Left cardiac atrium (tissue), 4 donors: ENCODE measurements at places on chromosomes 12 and 14. TPM values are rescaled to one million over a fixed set of nuclear protein-coding genes. Genes with fewer than 3 reads are reported as not detected.

DNA sequence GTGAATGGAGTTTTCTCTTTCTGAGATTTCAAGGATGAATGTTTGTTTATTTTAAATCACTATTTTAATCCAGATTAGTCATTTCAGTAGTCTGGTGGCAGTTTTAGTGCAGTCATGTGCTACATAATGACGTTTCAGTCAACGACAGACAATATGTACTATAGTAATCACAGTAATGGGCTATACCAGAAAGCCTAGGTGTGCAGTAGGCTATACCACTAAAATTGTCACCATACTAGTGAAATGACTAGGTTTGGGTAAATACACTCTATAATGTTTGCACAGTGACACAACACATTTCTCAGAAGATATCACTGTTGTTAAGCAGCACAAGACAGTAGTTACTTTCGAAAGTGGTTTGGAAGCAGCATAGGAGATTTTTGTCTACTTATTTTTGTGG is 203.1 kb downstream of the ETNK1 start:
- no peak for DNase-seq

DNA sequence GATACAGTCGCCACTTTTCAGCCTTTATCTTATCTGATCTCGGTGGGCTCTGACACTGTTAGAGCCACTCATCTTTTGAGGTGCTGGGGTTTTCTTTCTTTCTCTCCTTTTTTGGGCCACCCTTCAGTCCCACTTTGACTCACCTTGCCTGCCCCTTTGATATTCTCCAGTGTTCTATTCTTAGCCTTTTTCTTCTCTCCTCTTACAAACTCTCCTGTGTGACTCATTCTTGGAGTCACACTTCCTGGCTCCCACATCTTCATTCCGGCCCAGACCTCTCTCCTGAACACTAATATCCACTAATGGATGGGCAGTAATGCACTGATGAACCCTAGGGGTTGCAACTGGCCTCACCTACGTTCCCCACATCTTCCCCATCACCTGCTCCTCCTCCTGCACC is 2.2 kb upstream of the DCD start:
- DNase-seq: no peak

DNA sequence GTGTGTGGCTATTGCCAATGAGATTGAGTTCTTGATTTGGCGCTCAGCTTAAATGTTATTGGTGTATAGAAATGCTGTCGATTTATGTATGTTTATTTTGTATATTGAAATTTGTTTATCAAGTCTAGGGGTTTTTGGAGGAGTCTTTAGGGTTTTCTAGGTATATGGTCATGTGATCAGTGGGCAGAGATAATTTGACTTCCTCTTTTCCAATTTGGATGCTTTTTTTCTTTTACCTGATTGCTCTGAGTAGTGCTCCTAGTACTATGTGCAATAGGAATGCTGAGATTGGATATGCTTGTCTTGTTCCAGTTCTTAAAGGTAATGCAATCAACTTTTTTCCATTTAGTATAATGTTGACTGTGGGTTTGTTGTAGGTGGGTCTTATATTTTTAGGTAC is 99.8 kb upstream of the PMCH start:
- no peak for DNase-seq

GRCh38 chr14:92448786-92449185 is 64.8 kb upstream of the RIN3 start:
- DNase-seq: no peak

DNA sequence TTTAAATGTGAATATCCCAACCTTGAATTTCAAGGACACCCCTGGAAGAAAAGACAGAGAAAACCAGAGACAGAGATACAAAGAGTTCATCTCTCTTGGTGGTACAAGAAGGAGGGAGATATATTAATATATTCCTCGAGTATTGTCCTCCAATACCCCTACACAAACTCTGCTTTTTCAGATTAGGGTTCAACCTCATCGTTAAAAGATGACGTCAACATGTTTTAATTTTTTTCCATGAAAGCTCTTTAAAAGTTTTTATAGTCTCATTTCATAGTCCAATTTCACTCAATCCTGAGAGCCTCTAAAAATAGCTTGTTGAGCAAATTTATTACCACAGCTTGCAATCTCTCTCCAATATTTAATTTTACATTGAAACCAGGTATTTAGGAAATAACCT is 19.4 kb downstream of the RHOJ start:
- DNase-seq: no peak

- DNase-seq: no peak
Measured at GRCh38 chr12:104610513-104611235, 153.9 kb downstream of the CHST11 start.

GRCh38 chr12:129185855-129186254 is 332.6 kb downstream of the GLT1D1 start:
- no peak for DNase-seq

GARIN6 gene
- not detected for total RNA-seq

DNA sequence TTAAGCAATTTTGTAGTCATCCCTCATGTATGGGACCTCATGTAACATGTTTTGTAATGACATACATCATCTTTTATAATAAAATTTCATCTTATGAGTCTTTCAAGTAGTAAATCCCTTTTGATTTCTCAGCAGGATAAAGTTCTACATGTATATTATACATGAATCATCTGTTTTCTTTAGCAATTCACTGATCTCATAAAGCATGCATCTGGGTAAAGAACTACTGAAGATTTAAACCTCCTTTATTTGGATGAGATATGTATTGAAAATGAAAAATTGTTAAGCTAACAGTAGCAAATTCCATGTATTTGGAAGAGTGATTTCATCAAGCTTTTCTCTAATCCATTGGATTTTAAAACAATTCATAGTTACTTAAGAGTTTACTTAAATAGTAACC is 126.9 kb downstream of the KITLG start:
- DNase-seq: no peak

- DNase-seq: no peak
Measured at GRCh38 chr12:118292836-118293235, 79.9 kb downstream of the TAOK3 start.

DNA sequence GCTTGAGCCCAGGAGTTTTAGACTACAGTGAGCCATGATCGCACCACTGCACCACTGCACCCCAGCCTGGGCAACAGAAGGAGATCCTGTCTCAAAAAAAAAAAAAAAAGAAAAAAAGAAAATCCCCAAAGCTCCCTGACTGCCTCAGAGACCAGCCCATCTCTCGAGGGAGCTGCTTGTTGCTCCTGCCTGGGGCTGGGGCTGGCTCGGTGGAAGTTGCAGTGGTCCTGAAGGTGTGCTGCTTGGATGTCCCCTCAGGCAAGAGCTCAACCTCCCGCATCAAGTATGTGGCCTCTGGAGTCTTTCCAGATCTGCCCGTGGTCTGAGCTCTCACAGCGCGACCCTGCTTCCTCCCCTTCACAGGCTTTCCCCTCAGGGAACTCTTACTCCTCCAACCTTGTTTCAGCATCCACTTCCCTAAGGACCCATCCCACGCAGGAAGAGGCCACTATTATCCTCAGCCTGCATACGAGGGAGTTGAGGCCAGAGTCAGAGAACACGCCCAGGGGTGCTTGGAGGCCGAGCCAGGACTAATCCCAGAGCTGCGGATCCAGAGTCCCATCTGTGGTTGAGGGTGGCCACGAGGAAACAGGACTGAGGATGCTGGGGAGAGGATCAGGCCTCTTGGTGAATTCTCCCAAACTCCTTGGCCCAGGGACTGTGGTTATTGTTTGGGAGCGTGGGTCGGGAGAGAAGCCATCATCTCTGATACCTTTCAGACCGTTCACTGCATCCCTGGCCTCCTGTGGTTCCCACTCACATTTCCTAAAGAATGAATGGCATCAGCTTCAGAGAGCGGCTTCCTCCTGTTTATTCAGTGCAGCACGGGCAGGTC is 624.6 kb downstream of the AACS start:
- DNase-seq: no peak

GRCh38 chr12:59386236-59386635 is 209.6 kb upstream of the SLC16A7 start:
- no peak for DNase-seq
